Stimulated activated CD8-positive, alpha-beta memory T cell treated with anti-CD3 and anti-CD28 coated beads, Interleukin-7, amount 100 ng/mL, for 1 hour (primary cell): ENCODE measurements at places on chromosomes 3 and 15.

- no peak for DNase-seq
Measured at GRCh38 chr15:43908516-43909050, 81.8 kb downstream of the WDR76 start.

DNA sequence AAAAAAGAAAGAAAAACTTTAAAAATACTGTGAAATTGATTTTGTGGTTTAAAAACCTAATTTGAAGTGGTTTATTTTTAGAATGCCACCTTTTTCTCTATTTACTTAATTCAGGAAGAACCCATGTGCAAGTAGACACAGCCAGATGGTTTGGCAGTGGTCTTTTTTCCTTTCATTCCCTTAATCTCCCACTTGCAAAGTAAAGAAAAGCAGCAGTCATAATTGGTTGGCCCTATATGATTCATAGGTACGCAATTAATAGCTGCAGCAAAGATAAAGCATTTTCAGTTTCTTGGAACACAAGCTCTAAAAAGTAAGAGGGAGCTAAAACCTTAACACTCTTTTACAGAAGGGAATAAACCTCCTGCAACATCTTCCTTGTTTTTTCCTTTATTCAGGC, 115.3 kb downstream of the MECOM start:
- DNase-seq, result no peak

DNA sequence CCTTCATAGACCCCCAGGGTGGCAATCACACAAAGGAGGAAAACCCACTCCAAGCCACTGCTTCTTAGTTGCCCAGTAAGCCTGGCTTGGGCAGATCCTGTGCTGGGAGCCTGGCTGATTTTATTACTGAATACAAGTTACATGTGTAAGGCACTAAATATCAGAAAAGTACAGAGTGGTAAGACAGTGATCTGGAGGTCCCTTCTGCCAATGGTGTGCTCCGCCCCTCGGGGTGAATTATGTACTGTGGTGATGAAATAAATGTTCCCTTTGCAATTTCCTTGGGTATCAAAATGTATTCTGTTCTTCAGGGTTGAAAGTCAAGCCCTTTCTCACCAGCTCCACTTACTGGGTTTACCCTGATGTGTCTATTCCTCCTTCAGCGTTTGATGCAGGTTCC, 38.8 kb downstream of the EID1 start:
- DNase-seq, result no peak

- no peak for DNase-seq
Measured at GRCh38 chr3:61628636-61629035, 67.3 kb downstream of the PTPRG start.

- no peak for DNase-seq
Measured at GRCh38 chr15:96285305-96285704, 45.2 kb upstream of the NR2F2 start.

- no peak for DNase-seq
Measured at GRCh38 chr3:55802816-55803215, 315.7 kb upstream of the WNT5A start.

- DNase-seq, result no peak
Measured at GRCh38 chr3:160598865-160599264, 33.5 kb upstream of the KPNA4 start.

DNA sequence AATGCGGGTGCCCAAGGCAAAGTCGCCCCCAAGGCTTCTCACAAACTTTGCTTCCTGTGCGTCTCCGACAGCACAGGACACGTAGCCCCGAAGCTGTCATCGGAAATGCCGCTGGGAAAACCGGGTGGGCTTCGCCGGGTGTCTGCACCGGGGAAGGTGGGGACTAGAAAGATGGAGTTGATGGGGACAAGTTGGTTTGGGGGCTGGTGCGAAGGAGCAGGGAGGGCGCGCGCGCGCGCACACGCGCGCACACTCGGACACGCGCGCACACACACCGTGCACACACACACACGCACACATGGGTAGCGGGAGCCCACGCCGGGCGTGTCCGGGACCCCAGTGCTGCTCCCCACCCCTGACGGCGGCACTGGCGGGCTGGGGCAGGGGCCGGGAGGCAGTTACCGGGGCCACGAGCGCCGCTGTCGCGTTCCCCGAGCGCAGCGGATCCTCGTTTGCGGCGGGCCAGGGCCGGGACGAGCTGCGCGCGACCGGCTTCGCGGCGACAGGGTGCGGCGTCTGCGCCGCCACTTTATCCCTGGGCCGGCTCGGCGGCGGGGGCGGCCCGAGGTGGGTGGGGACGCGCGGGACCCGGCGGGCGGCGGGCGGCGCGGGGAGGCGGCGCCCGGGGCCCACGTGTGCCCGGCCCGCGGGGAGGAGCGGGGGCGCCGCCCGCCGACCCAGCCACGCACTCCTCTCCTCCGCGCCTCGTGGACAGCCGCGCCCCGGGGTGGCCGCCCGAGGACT, 539 bp upstream of the MGLL start:
- DNase-seq, result no peak

DNA sequence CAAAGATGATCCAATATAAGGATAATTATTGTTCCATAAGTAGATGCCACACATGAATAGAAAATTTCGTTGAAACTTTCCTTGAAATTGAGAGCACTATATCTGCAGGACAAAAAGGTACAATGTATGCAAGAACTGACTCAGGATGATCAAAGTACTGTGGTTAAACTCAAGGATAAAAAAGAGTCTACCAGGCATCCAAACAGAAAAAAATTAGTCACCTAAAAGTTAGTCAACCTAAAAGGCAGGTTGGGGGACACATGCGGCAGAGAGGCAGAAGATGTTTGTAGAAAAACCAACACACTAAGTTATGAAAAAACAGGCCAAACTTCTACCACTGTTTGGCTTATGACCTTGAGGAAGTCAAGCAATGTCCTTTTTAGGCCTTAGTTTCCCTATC, 68.7 kb downstream of the GSK3B start:
- DNase-seq, result no peak

DNA sequence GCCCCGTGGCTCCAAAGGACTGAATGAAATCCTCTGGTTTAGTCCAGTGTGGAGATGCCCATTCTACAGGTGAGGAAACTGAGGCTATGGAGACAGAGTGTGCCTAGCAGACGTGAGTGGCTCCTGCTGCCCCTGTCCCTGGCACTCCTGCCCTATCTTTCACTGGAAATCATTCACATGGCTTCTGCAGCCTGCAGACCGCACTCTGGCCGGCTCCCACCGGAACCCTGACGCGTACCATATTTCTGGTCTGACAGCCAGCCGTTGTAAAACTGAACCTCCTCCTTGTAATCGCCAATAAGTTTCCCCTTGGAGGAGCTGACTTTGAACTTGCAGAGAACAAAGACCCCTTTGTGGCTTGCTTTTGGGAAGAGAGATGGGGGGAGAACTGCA, 136.5 kb downstream of the CHSY1 start:
- no peak for DNase-seq

- no peak for DNase-seq
Measured at GRCh38 chr3:154334973-154335420, 10.7 kb upstream of the DHX36 start.

- no peak for DNase-seq
Measured at GRCh38 chr15:55017635-55018034, 179.1 kb downstream of the RSL24D1 start.

- DNase-seq, result no peak
Measured at GRCh38 chr3:54970895-54971294, 43.0 kb upstream of the LRTM1 start.

GRCh38 chr3:62965311-62965710, 90.1 kb upstream of the CADPS start:
- no peak for DNase-seq

GRCh38 chr3:16410659-16411058, 102.8 kb downstream of the RFTN1 start:
- no peak for DNase-seq

GRCh38 chr3:14761121-14761672, 57.6 kb upstream of the FGD5 start:
- no peak for DNase-seq

DNA sequence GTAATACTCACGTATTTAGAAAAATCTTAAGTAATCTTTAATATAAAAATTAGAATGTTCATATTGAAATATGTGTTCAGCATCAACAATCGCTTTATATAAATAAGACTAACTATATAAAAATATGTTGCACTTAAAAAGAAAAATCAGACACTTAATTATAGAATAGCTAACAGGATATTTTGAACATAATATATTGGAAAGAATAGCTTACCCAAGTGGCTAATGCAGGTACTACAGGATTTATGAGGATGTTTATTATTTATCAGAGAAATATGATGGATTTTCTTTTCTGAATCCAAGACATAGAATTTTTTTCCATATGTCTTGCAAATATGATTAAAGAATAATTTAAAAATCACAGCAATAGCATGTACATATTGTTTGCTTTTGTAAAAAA, 567.9 kb upstream of the GBE1 start:
- DNase-seq, result no peak

GRCh38 chr15:74857671-74858368, 14.9 kb upstream of the ULK3 start:
- no peak for DNase-seq

- DNase-seq, result no peak
Measured at GRCh38 chr3:48413611-48414010, 16.3 kb downstream of the PLXNB1 start.

GRCh38 chr3:8492744-8493511, 8.7 kb upstream of the LMCD1 start:
- no peak for DNase-seq

DNA sequence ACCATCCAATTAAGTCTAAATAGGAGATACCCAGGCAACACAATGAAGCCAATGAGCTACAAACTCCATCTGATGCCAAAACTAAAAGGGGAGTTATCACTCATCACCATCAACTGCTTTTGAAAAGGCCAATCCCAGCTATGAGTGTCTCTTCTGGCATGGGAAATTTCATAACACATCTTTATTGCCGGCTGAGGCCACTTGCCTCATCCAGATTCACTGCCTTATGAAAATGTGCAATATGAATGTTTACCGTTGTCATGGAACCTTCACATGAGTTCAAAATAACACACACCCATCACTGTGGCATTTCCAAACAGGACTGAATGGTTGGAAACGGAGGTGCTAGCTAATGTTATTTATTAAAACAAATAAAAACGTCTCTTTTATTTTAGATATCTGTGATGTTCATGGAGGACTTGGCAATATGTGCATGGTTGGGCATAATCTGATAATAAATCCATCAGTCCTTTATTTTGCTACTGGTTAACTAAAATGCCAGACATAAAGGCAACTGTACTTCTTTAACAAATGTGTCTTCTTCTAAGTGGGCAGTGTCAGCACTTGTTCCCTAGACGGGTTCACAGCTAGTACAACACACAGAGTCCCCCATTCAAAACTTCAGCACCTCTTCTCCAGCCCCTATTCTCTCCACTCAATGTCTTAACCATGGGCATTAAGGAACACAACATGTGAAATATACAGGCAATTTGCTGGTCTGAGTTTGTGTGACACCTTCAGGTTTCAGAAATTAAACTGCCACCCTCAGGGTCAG, 143.9 kb downstream of the MAGI1 start:
- DNase-seq, result no peak

DNA sequence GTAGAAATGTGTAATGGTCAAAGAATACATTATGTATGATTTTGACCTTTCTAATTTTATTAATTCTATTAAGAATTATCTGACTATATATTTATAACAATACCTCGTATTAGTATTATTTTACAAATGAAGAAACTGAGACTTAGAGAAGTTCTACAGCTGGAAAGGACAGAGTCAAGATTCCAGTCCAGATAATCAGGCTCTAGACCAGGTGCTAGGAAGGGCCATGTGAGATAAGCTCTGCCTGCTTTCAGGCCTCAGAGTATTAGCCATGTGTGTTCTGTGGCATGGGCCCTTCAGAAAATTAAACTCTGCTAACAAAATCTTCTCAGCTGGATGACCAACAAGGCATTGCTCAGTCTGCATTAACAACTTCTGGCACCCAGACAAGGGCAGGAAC, 87.5 kb downstream of the CD200R1L start:
- no peak for DNase-seq

- no peak for DNase-seq
Measured at GRCh38 chr15:69973102-69973714, 124.5 kb downstream of the TLE3 start.

GRCh38 chr15:64070106-64070505, 23.5 kb downstream of the CIAO2A start:
- no peak for DNase-seq

GRCh38 chr3:42020684-42021307, 58.9 kb upstream of the ULK4 start:
- no peak for DNase-seq

GRCh38 chr3:170699158-170700053, 113.5 kb upstream of the SLC7A14 start:
- DNase-seq, result no peak

- no peak for DNase-seq
Measured at GRCh38 chr3:138450181-138450580, 15.8 kb downstream of the ESYT3 start.

DNA sequence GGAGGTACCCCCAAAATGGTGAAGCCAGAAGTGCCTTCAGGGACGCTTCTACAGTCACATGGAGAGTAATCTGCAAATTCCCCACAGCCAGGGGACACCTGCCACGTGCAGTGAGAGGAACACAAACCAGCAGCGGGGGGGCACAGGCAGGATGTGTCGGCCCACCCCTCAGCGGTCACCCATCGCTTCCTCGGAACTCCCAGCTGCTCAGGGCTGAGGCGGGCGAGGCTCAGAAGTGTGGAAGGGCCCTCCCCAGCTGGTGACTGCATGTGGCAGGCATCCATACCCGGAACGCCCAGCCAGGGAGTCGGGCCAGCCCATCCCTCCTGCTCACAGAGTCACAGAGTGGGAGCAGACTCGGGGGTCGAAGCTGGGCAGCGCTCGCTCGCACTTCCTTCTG, 63.7 kb downstream of the SLC12A8 start:
- DNase-seq, result no peak

DNA sequence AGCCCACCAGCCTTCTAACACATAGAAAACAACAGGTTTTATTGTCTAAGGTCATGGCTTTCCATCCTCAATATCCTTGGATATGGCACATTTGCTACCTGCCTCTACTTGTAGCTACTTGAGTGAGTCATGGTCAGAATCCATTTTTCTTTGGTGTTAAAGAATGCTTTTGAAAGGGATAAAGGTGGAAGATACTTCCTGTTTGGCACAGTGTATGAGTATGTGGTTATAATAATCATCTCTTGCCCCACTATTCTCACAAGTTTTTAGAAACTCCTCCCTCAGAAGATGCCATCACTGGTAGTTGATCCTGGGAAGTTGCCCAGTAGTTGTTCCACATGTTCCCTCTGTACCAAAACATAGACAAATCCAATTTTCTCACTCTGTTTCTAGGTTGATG, 508.6 kb upstream of the IL12A start:
- DNase-seq, result no peak

GRCh38 chr15:41205315-41205714, 25.2 kb downstream of the EXD1 start:
- no peak for DNase-seq

GRCh38 chr3:9386078-9386459, 11.3 kb upstream of the SETD5 start:
- no peak for DNase-seq

- no peak for DNase-seq
Measured at GRCh38 chr3:138862924-138863775, 28.4 kb upstream of the PIK3CB start.

- no peak for DNase-seq
Measured at GRCh38 chr3:169695031-169695430, 31.5 kb upstream of the MECOM start.
